ENCODE measurements at places on chromosomes 12 and 14. TPM values are rescaled to one million over a fixed set of nuclear protein-coding genes. Genes with fewer than 3 reads are reported as not detected.

DNA sequence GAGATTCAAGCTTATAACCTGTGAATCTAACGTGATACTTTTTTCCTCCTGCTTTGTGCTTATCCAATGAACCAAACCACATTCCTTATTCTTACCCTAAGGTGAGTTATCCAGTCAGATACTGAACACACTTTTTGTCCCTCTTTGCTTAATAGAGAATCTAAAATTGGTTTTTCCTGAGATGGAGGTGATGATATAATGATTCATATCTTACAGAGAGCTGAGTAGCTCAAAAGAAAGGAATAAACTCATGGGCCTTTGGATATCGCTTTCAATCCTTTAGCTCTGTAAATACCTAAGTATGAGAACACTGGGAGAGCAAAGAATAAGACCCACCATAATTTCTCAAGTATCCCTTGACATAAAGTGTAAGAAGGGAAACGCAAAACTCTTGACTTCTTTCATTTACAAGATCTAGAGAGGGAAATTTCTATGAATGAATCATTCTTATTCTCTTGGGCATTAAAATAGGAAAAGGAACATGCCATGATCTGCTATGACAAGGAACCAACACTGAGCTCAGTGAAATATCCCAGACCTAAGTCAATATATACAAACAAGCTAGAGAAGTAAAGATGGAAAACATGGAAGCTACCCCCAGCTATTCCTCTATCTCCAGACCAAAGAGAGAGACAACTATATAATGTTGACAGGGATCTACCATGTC is 81.8 kb upstream of the STAC3 start:
- H3K27me3 ChIP-seq, result no peaks in the 10 kb centered on the region
- no peak for DNase-seq
- H3K36me3 ChIP-seq, result no peaks in the 10 kb centered on the region

DNA sequence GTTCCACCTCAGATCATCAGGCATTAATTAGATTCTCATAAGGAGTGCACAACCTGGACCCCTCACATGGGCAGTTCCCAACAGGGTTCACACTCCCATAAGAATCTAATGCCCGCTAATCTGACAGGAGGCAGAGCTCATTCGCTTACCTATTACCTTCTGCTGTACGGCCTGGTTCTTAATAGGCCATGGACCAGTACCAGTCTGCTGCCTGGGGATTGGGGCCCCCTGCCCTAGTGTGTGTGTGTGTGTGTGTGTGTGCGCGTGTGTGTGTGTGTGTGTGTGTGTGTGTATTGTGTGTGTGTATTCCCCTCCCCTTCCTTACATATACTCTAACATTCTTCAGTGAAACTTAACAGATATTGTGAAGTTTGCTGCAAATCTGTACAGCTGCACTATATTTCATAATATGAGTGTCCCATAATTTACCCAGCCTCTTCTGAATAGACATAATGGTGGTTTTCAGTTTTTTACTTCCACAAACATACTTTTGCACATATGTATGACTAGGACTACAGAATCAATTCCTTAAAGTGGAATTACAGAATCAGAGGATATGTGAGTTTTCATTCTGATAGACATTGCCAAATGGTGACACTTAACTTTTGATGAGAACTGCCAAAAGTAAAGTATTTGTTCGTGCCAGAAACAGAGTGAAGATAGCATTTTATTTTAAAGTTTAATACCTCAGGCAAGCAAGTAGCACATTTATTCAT is 205.2 kb upstream of the EEA1 start:
- no peak for DNase-seq
- peak overlapping the region; percentile 65 for H3K27ac ChIP-seq
- no peaks in the 10 kb centered on the region for H3K36me3 ChIP-seq
- no peak overlapping the region for H3K4me3 ChIP-seq

- H3K27me3 ChIP-seq, result no peaks in the 10 kb centered on the region
- DNase-seq, result no peak
- no peaks in the 10 kb centered on the region for H3K36me3 ChIP-seq
Measured at GRCh38 chr14:31283153-31283552, 75.6 kb upstream of the HECTD1 start.

GRCh38 chr12:6782119-6782518 is 7.2 kb upstream of the CD4 start:
- no peak overlapping the region for H3K4me3 ChIP-seq
- H3K27me3 ChIP-seq, result no peaks in the 10 kb centered on the region
- DNase-seq, result no peak
- no peak overlapping the region for H3K27ac ChIP-seq
- H3K4me1 ChIP-seq, result peaks cover 20% of the 10 kb centered on the region
- H3K36me3 ChIP-seq, result no peaks in the 10 kb centered on the region

GRCh38 chr12:131281016-131281415 is 327.3 kb downstream of the ADGRD1 start:
- H3K27me3 ChIP-seq, result no peaks in the 10 kb centered on the region
- no peak overlapping the region for H3K4me3 ChIP-seq
- no peaks in the 10 kb centered on the region for H3K4me1 ChIP-seq
- no peak overlapping the region for H3K27ac ChIP-seq
- no peaks in the 10 kb centered on the region for H3K36me3 ChIP-seq

DNA sequence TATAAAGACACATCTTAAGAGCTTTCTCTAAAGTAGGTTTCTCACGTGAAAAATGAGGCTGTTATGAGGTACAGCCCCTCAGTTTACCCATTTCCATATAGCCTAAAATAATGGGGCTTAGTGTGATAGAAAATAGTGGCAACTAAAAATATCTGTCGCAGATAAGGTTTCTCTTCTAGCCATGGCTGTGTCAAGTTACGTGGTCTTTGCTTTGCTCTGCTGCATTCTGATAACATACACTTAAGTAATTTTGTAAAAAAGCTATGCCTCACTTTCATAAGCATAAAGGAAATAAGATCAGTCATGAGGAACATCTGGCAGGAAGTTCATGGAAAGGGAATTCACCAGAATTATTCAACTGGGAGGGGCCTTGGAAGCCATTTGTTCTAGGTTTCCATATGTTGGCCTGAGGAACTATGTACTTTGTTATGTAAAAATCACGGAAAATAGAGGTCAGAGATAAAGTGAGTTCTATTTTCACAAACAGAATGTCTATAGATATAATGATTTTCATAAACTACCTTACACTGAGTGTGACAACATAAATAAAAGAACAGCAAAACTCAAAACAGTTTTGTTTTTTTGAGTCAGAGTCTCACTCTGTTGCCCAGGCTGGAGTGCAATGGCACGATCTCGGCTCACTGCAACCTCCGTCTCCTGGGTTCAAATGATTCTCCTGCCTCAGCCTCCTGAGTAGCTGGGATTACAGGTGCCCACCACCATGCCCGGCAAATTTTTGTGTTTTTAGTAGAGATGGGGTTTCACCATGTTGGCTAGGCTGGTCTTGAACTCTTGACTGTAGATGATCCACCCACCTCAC is 195.6 kb upstream of the KRR1 start:
- no peaks in the 10 kb centered on the region for H3K36me3 ChIP-seq
- H3K27ac ChIP-seq, result no peak overlapping the region
- no peak overlapping the region for H3K4me3 ChIP-seq
- no peak for DNase-seq

GRCh38 chr12:4975574-4975973 is 65.9 kb downstream of the KCNA1 start:
- no peak for DNase-seq
- no peaks in the 10 kb centered on the region for H3K27me3 ChIP-seq
- no peaks in the 10 kb centered on the region for H3K4me1 ChIP-seq
- no peak overlapping the region for H3K4me3 ChIP-seq
- H3K27ac ChIP-seq, result no peak overlapping the region

SLC5A8 gene
- not detected for total RNA-seq

MIPOL1 gene
- 9.3 TPM for total RNA-seq

KRT6A gene
- total RNA-seq, result not detected

DNA sequence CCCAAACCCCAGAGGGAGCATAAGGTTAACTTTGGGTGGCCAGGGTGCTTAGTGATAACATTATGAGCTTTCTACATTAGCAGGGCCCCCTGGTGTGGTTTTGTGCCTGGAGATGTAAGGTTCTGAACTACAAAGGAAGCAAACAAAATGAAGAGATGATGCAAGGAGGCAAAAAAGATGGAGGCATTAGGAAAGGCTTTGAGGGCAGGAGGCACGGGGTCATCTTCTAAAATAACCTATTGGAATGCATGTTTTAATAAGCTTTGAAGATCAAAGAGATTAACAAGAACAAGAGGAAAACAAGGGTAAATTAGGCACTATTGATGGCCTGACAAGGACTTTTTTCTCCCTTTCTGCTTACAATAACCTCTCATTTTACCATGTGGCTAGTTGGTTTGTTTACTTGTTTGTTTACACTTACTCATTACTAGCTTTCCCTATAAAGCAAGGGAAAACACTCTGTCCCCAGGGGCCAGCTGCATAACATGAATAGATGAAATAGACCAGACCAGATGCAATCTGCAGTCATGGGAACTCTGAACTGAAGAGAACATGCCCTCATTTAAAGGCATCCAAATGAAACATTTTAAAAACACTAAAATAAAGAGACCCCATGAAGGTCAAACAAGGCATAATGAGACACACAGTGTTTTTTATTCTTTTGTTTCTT is 390.3 kb downstream of the DIO2 start:
- no peak overlapping the region for H3K27ac ChIP-seq
- no peaks in the 10 kb centered on the region for H3K27me3 ChIP-seq
- no peak for DNase-seq
- no peaks in the 10 kb centered on the region for H3K36me3 ChIP-seq

DNA sequence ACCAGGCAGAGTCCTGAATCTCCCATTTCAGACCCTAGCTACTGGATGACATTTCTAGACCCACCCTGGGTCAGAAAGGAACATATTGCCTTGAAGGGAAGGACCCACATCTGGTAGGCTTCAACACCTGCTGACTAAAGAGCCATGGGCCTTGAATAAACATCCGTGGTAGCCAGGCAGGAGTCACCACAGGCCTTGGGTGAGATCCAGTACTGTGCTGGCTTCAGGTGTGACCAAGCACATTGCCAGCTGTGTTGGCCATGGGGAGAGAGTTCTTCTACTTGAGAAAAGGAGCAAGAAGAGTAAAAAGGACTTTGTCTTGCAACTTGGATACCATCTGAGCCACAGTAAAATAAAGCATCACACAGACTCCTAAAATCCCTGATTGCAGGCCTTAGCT is 332.6 kb downstream of the SLC16A7 start:
- no peak overlapping the region for H3K4me3 ChIP-seq
- no peaks in the 10 kb centered on the region for H3K4me1 ChIP-seq
- no peak for DNase-seq
- no peak overlapping the region for H3K27ac ChIP-seq
- H3K36me3 ChIP-seq, result no peaks in the 10 kb centered on the region

GRCh38 chr12:26298785-26299621 is 103.6 kb downstream of the SSPN start:
- no peaks in the 10 kb centered on the region for H3K36me3 ChIP-seq
- no peak for DNase-seq
- H3K4me3 ChIP-seq, result peak overlapping the region; percentile 49
- H3K4me1 ChIP-seq, result peaks cover 20% of the 10 kb centered on the region
- no peaks in the 10 kb centered on the region for H3K27me3 ChIP-seq

SOAT2 gene
- total RNA-seq, result not detected

DNA sequence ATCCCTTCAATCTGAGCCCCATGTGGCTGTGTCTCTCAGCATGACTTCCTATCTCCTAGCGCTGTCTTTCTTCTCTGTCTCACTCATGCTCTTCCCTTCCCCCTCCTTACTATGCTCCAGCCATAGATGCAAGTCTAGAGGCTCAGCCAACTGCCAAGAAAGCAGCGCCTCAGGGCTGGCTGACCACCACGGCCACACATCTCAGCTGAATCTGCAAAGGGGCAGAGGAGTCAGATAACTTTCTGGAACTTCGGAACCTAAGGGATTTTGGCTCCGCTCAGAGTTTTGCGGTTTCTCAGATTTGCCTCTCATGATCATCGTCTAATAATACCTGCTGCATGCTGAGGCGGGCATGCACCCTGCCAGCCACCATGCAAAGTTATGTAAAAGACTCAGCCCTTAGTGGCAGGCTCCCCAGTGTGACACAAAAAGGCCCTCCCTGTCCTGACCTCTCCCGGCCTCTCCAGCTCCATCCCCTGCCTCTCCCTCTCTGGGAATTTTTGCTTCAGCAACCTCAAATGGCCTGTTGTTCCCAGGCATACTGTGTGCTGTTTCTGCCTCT is 5.0 kb upstream of the FGF6 start:
- H3K27me3 ChIP-seq, result no peaks in the 10 kb centered on the region
- no peaks in the 10 kb centered on the region for H3K4me1 ChIP-seq
- H3K36me3 ChIP-seq, result no peaks in the 10 kb centered on the region
- H3K27ac ChIP-seq, result no peak overlapping the region
- DNase-seq, result peak; percentile 83
- H3K4me3 ChIP-seq, result no peak overlapping the region

- H3K36me3 ChIP-seq, result peaks cover 4% of the 10 kb centered on the region
- no peak overlapping the region for H3K4me3 ChIP-seq
- H3K27ac ChIP-seq, result no peak overlapping the region
Measured at GRCh38 chr12:51961834-51962233, 10.3 kb downstream of the ACVR1B start.

DNA sequence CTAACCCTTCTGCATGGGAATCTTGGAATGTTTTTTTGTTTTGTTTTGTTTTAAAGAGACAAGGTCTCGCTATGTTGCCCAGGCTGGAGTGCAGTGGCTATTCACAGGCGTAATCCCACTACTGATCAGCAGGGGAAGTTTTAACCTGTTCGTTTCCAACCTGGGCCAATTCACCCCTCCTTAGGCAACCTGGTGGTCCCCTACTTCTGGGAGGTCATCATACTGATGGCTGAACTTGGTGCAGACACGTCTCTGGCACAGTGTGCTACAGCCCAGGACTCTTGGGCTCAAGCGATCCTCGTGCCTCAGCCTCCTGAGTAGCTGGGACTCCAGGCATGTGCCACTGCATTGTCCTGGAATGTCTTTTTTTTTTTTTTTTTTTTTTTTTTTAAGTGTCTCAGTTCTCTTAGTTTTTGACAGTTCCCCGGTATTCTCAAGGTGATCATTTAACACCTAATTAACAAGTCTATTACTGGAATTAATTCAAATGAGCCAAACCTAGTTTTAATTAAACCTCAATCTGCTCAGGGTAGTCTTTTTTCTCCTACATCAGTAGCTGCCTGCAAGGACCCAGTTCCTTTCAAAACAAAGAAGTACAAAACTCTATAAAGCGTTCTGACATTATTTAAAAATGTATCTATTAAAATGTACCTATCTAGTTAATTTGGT is 49.0 kb upstream of the ISM2 start:
- H3K36me3 ChIP-seq, result peaks cover 37% of the 10 kb centered on the region
- DNase-seq, result no peak
- no peaks in the 10 kb centered on the region for H3K27me3 ChIP-seq
- H3K4me3 ChIP-seq, result no peak overlapping the region
- peaks cover 13% of the 10 kb centered on the region for H3K4me1 ChIP-seq

- H3K27me3 ChIP-seq, result no peaks in the 10 kb centered on the region
- no peak for DNase-seq
Measured at GRCh38 chr14:65241125-65241752, 138.9 kb upstream of the MAX start.

GRCh38 chr12:2231011-2231595 is 178.3 kb downstream of the CACNA1C start:
- DNase-seq, result no peak
- no peak overlapping the region for H3K27ac ChIP-seq
- H3K36me3 ChIP-seq, result no peaks in the 10 kb centered on the region
- peaks cover 47% of the 10 kb centered on the region for H3K4me1 ChIP-seq
- H3K27me3 ChIP-seq, result no peaks in the 10 kb centered on the region

All from esophagus muscularis mucosa (tissue), 4 donors.